ENCODE measurements at places on chromosomes 11 and 22. TPM values are rescaled to one million over a fixed set of nuclear protein-coding genes. Genes with fewer than 3 reads are reported as not detected.

- no peak for DNase-seq
Measured at GRCh38 chr11:21385669-21386440, 716.5 kb downstream of the NELL1 start.

DNA sequence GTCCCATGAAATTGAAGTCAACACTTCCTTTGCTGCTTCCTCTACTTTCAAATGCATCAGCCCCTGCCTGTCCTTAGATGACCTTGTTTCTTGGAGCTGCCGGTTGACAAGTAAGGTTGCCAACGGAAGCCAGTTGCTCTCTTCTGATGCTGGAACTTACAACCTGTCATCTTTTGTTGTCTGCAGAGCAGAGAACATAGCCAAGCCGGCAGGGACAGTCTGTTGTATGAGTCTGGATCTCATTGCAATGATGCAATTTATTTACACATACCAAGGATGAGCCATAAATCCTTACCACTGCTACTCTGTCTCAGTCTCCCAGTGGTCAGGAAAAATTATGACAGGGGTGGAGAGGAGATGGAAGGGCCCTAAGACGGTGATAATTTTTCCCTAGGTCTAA is 151.4 kb downstream of the BLID start:
- no peak for DNase-seq

The HOATZ gene
- total RNA-seq: not detected

- no peak for DNase-seq
Measured at GRCh38 chr11:78425399-78426070, 7.9 kb upstream of the GAB2 start.

DNA sequence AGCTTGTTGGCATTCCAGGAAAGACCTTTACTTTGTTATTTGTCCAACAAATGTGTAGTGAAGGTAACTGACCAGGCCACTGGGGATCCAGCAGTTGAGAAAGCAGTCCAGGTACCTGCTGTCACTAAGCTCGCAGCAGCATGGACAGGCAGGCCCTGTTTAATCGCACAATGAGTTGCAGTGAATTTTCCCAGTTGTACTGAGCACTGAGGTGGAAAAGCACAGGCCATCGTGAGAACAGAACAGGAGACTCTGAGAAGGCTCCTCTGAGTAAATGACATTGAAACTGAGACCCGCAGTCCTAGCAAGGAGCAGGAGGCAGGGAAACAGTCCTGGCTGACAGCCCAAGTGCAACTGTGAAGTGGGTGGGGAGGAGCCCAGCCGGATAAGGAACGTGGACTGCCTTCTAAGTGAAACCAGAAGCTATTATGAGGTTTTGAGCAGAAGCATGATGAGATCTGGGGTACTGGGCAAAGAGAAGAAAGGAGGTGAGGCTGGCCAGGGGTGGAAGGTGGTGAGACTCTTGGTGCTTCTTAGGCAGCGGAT is 39.8 kb upstream of the CDON start:
- DNase-seq: no peak

All from left lobe of liver (tissue), 2 donors.